ENCODE measurements at places on chromosomes 2 and 18.

DNA sequence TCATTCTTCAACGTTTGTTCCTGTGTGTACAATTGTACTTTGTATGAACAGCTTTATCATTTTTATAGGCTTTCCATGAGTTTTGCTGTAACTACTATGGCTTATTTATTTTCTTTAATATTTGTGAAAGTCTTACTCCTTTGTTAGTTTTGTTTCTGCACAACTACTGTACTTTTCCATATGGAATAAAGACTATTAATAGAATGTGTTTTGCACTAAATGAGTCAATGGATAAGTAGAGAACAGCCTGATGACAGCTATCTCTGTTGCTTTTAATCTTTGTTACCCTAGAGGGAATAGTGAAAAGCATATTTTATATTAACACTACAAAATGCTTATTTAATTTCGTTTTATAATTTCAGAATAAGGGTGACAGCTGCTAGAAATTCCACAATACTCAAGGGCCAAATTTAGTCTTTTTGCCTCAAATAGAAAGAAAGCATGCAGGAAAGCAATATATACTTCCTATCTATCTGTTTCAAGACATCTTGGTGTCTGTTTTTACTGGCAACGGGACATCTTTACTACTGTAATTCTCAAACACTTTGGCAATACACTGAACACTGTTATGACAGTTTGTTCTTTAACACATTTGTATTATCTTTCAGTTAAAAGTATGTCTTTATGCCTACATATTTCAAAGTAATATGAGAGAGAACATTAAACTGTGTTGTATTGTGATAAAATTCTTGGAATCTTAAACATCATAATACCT lies 53.9 kb downstream of the WDSUB1 start:
- DNase-seq = no peak

DNA sequence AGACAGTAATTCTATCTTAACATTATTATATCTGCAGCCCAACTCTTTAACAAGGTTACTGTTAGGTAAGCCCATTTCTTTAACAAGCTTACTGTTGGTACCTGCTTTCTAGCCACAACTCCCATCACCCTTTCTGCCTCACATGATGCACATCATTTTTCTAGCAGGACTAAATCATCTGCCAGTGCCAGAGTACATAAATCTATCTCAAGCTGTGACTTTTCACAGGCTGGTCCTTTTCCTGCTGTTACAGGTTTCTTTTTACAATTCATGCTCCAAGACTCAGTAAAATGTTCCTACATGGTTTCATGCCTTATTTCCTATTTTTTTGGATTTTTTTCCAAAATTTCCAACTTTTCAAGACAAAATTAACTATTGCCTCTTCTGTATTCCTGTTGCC lies 30.4 kb upstream of the ZC3H15 start:
- no peak for DNase-seq

GRCh38 chr2:141393214-141393545 lies 737.6 kb downstream of the LRP1B start:
- peak; percentile 89 for DNase-seq

- no peak for DNase-seq
Observed at GRCh38 chr2:86697551-86698104, 22.5 kb upstream of the RMND5A start.

GRCh38 chr18:79863161-79864005 lies 65.6 kb downstream of the KCNG2 start:
- no peak for DNase-seq

DNA sequence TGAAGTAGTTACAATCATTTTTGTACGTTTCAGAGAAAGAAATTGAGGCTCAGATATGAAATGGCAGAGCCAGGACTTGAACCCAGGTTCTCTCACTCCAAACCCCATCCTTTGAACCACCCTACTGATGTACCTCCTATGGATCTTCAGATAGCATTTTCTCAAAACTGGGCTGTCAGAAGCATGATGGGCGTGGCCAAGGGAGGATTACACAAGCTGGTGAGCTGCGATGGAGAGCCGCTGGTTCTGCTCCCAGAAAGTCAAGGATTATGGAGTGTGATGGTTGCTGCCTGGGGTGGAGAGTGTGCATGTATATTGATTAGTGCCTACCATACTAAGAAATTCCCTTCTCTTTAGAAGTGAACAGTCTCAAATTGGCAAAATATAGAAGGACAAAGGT lies 47.0 kb upstream of the PPP1CB start:
- no peak for DNase-seq

DNA sequence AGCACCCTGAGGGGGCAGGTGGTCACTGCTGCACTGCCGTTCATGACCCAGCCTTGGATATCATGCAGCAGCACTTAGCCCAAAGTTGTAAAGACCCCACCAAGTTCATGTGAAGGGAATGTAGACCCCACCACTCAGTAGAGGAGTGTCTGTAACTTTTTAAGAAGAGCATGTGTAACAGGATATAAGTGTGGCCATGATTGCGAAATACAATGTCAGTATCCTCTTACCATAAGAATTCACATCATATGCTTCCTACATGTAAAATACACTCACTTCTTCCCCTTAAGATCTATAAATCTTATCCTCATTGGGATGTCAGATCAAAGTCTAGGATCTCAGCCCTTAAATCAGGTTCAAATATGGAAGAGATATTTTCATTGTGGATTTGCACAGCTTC lies 276.9 kb downstream of the PTPRM start:
- peak; percentile 73 for DNase-seq

DNA sequence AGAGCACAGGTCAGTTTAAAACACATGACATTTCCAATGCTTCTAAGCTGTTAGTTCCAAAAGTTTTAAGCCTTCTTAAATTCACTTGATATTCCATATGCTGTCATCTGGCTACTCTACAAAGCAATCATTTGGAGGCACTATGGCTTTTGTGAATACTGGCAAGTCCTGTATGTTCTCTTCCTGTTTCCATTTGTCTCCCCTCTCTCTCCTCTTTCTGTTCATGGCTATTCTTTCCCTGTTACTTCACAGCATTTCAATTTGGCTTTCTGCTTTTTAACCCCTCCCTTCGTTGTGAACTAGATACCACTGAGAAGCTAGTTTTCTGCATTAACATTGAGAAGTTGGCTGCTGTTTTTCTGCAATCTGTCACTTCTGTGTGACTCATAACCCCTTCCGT lies 1337.2 kb upstream of the CELF4 start:
- DNase-seq = no peak

- no peak for DNase-seq
Observed at GRCh38 chr2:209772290-209772685, 656 bp downstream of the UNC80 start.

DNA sequence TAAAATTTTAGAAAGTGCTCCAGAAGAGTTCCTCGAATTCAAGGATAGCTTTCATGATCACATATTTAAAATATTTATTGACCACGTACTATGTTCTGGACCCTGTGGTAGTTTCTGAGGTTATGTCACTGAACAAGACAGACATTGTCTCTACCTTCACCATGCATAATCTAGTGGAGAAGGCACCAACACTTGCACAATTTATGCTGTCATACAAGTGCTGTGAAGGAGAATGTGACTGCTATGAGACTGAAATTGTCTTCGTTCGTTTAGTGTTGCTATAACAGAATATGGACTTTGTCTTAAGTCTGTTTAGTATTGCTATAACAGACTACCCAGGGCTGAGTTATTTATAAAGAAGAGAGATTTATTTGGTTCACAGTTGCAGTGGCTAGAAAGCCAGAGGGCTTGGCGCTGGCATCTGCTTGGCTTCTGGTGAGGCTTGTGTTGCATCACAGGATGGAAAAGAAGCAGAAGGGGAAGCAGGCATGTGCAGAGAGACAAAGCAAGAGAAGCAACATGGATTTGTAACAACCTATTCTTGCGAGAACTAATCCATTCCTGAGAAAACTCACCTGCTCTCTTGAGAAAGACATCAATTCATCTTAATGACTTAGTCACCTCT lies 50.0 kb upstream of the RFX8 start:
- no peak for DNase-seq

- DNase-seq = no peak
Observed at GRCh38 chr2:142286618-142287017, 155.8 kb upstream of the LRP1B start.

DNA sequence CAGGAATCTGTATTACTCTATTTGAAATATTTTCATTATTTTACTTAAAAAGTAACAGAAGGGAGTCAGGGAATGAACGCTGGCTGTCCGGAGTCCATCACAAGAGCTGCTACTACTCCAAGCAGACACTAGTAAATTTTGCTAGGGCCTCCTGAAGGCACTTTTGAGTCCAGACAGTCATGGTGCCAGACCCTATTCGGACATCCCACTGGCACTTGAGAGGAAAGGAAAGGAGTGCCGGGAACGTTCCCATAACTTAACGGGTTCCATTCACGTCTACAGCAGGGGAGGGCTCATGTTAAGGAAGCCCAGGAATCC lies 563 bp upstream of the GMCL1 start:
- no peak for DNase-seq

DNA sequence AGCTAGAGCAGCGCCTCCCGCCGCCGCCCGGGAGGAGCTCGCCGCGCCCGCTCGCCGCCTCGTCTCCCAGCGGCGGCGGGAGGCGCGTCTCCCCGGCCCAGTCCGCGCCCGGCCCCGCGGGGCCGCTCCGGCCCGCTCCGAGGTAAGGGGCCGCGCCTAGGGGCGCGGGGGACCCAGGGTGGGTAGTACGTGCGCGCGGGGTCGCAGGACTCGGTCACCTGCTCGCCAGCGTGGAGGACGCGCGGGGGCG lies 259 bp downstream of the NPAS2 start:
- DNase-seq = no peak

DNA sequence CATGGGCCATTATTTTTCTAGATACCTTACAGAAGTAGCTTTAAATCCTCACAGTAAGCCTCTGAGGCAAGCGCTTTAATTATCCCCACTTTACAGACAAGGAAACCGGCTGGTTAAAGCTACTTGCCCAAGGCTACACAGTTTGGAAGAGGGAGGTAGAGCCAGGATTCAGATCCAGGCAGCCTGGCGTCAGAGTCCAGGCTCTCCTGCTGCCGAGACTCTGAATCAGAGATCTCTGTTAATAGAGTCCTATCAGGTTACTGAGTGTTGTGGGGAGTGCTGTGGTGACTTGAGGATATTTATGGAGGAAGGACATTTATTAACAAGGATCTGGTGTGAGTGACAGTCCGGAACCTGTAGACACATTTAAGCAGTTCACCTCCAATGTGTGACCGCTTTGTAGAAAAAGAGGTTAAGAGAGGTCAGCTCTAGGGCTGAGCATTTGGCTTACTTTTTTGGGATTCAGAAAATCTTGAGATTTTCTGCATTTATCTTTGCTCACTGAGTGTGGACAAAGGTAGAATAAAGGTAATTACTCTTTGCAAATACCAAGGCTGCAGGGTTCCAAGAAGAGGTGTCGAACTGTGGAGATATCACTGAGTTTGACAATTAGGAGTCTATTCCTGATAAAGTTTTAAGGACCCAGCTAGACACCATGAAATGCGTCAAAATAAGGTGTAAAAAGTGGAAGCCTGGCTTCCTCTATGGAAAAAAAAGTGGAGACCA lies 1.6 kb upstream of the CEP192 start:
- DNase-seq = no peak

- no peak for DNase-seq
Observed at GRCh38 chr2:106941372-106941993, 55.5 kb upstream of the ST6GAL2 start.

DNA sequence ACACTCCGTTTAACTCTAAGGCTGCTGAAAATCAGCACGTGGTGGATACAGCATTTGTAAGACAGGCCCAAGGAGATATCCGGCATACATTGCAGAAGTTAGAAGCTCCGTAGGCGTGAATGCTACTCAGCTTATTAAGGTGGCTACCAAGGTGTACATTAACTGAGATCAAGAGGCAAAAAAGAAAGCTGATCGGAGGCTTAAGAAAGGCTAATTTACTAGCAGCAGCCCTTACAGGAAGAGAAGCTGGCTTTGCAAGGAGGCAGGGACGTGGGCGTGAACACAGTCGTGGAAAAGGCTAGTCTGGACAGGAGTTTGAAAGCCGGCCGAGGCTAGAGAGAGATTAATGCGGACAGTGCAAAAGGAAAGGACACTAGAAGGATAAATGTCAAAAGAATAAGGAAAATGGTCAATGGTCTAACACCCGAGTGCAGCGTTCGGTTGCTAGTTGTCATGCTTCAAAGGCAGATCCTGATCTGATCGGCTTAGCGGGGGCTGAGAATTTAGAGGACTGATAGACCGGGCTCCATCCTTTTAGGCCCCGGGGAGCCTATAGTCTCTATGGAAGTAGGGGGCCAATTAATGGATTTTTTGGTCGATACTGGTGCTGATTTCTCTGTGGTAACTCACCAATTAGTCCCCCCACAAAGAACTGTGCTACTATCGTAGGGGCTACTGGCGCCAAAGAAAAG lies 45.6 kb upstream of the SELENOI start:
- peak; percentile 45 for DNase-seq

- DNase-seq = no peak
Observed at GRCh38 chr2:157176602-157177001, 80.9 kb upstream of the GALNT5 start.

GRCh38 chr2:239393941-239394340 lies 6.9 kb downstream of the HDAC4 start:
- no peak for DNase-seq

Data from iris pigment epithelial cell (primary cell).